Activated T-helper 9 cell treated with anti-CD3 and anti-CD28 coated beads, Interleukin-2, amount 50 U/mL, for 16 hours (primary cell): ENCODE measurements at places on chromosomes 1 and 21.

DNA sequence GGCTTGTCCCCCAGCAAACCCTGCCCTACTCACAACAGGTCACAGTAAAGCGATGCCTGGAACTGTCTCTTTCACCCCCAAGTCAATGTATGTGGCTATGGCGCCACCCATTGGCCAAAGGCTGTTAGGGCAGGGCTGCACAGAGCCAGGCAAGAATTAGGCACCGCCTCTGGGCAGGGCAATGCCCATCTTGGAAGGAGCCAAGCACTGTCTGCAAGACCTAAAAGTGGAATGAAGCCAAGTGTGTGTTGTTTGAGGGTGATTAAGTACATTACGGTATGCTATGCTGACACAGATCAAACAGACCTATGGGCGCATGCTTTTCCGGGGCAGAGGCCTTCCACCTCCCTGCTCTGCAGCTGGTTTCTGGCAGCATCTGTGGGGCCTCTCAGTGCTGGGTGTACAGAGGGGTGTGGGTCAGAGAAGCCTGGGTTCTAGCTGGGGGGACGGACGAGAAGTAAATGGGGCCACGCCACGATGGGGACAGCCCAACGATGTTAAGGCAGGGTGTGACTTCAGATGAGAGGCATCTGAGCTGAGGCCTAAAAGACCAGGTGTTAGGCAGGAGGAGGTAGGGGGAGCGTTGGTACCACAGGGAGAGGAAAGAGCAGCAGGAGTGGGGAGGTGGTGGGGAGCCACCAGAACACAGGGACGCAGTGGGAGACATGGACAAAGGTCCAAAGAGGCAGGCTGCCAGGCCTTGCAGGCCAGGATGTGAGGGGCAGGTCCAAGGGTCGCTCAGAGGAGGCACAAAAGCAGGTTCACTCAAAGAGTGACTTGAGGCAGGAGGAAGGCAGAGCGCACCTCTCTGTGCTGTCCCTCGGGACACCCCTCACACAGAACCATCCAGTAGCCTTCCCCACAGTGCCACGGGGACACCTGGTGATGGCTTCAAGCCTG lies 49.8 kb downstream of the ACOT7 start:
- peak; percentile 17 for DNase-seq

GRCh38 chr1:15618077-15618654 lies 908 bp downstream of the DDI2 start:
- no peak for DNase-seq

- DNase-seq, result no peak
Observed at GRCh38 chr1:201947697-201948008, 1.3 kb upstream of the LMOD1 start.

GRCh38 chr1:192632641-192633532 lies 3.1 kb upstream of the RGS13 start:
- DNase-seq, result no peak

DNA sequence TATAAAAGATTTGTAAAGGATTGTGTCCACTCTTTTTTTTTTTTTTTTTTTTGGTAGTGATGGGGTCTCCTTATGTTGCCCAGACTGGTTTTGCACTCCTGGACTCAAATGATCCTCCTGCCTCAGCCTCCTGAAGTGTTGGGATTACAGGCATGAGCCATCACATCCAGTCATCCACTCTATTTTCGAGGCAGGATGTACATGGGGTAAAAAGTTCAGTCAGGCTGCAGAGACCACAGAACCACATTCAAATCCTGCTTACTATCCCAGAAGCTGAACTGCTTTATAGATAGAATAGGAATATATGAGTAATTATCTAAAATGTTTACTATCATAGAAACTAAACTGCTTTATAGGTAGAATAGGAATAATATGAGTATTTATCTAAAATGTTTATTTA lies 26.0 kb upstream of the KCNK2 start:
- DNase-seq, result no peak

DNA sequence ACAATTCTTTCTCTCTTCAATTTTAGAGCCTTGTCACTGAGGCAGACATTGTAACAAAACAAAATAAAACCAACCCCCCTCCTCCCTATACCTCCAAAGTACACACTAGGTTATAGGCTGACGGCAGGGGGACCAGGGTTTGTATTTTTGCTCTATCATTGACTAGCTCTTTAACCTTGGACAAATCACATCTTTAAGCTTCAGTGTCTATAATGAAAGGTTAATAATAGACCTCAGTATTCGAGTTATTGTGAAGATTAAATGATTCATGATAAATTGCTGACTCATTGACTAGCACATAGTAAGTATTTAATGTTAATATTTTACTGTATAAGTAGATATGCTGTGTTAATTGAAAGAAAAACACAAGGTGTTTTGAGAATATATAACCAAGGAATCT lies 1267.6 kb upstream of the ADGRL2 start:
- DNase-seq, result no peak

DNA sequence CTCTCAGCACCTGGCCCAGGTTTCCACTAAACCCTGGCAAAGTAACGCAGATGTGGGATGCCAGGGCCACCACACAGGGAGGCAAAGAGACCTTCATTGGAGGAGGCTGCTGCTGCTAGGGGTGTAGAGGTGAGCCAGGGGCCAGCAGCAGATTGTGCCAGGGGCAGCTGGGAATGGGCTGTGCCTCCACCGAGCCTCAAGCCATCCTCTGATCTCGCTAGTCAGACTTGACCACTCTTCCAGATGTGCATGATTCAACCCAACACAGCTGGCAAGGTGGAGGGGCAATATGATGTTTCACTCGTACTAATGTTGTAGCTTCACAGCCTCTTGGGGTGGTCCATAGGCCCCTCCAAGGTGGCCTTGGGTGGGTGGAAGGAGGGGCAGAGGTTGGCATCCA lies 73.0 kb upstream of the MRPS6 start:
- DNase-seq, result no peak

GRCh38 chr1:205118752-205119151 lies 3.0 kb downstream of the RBBP5 start:
- no peak for DNase-seq

DNA sequence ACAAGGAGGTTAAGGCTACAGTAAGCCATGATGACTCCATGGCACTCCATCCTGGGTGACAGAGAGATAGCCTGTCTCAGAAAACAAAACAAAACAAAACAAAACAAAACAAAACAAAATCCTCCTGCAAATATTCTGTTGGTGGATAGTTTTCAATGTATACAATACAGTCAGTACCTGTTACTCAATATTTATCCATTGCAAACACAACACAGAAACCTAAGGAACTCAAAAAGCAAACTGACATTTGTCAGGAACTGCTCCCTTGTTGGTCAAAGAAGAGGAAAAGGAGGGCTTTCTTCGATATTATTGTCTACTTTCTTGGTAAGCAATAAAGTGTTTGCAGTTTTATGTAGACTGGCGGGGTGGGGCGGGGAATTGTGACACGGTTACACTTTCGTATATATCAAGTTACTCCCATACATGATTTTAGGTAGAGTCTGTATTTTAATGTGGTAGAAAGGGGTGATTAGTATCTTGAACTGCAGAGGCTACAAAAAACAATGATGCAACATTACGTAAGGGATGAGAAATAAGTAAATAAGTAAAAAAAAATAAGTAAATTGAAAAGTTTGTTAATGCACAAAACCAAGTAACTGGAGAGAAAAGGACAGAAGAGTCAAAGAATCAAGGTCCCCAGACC lies 31.8 kb downstream of the APP start:
- DNase-seq, result no peak

- DNase-seq, result no peak
Observed at GRCh38 chr1:178133239-178133989, 39.5 kb downstream of the RASAL2 start.

GRCh38 chr1:61083013-61083806 lies 849 bp downstream of the NFIA start:
- no peak for DNase-seq

DNA sequence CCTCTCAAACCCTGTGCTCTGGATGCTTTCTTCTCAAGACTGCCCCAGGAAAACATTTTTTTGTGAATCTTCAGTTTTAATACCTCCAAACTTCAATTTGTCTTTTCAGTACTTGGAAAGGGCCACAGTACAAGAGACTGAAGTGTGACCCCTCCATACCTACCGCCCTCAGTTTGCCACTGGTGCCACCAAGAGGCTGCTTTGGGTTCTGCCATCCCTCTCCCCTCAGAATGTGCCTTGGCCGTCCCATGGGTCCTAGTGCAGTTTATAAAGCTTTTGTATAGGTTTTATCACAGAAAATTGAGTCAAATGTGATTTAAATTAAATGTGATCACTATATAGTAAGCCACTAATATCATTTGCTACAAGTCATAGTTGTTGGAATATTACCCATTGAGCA lies 60.8 kb upstream of the PGD start:
- no peak for DNase-seq
